ENCODE measurements at places on chromosomes 4 and X.

GRCh38 chr4:139656614-139657486 lies 8.8 kb upstream of the MGST2 start:
- DNase-seq: peak; percentile 69

DNA sequence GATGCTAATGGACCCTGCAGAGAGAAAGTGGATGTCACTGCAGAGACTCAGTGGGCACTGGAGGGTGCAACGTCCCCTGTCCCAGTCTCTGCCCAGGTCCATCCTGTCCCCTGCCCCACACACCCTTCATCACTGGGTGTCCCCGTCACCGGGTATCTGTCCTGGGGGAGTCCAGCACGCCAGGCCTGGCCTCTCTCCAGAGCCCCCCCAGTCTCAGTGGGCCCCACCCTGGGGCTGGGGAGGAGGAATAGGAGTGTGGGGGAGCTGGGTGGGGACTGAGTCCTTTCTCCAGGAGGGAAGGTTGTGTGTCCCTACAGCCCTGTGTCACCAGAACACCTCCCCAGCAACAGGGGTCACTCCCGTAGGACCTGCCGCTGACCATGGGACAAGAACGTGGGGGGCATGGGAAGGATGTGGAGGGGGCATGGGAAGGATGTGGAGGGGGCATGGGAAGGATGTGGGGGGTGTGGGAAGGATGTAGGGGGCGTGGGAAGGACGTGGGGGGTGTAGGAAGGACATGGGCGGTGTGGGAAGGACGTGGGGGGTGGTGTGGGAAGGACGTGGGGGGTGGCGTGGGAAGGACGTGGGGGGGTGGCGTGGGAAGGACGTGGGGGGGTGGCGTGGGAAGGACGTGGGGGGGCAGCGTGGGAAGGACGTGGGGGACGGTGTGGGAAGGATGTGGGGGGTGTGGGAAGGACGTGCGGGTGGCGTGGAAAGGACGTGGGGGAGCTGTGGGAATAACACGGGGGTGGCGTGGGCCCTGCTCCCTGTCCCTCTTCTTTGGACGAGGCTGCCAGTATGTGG lies 21.0 kb upstream of the SPON2 start:
- no peak for DNase-seq

DNA sequence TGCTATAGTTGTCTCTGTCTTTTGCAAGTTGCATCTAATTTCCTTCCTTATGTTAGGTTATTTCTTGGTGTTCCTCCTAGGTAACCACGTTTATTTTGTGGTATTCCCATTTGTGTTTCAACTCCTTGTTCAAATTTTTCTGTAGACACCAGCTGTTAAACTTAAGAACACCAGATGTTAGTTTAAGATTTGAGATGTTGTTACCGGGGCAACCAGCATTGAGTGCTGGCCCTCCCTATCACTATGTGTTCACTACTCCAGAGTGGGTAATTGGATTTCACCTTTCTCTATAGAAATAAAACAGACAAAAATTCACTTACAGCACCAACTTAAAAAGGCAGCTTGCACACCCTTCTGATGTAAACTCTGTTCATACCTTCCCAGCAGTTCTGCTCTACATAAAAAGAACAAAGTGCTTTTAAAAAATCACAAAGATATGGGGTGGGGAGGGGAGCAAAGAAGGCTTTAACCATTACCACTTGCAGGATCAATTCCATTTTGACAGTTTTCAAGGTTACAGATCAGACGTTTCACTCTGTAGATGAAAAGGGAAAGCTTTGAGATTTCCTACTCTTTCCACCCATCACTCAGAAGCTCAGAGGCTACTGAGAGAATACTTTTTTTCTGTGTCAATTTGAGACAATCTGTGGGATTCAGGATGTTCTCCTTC lies 82.9 kb downstream of the DKK2 start:
- no peak for DNase-seq

GRCh38 chr4:115453416-115453815 lies 340.0 kb upstream of the NDST4 start:
- no peak for DNase-seq
